NAMALWA (cell line): ENCODE measurements at places on chromosomes 3 and 15.

DNA sequence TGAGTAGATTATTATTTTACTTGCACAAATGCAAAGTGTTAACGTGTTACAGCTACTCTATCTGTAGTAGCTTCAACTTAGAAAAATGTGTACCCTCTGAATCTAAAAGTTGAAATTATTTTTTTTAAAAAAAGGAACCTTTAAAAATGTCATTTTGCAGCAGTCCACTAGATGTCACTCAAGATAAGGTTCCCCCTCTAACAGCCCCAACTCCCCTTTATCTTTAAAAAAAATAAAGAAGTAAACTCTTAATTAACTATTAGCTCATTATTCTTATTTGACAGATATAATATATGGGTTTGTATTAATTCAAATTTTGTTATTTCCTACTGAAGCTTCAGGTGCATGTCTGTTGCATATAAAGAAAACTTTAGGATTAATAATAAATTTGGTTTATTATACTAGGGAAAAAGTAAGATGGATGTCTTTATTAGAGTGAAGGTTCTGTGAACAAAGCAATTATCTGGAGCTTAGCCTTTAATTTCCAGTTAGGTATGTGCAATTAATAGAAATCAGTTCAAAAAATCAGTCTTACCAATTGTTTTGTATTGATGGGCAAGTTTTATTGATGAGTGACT, 288.5 kb downstream of the VGLL3 start:
- DNase-seq: peak; percentile 12

DNA sequence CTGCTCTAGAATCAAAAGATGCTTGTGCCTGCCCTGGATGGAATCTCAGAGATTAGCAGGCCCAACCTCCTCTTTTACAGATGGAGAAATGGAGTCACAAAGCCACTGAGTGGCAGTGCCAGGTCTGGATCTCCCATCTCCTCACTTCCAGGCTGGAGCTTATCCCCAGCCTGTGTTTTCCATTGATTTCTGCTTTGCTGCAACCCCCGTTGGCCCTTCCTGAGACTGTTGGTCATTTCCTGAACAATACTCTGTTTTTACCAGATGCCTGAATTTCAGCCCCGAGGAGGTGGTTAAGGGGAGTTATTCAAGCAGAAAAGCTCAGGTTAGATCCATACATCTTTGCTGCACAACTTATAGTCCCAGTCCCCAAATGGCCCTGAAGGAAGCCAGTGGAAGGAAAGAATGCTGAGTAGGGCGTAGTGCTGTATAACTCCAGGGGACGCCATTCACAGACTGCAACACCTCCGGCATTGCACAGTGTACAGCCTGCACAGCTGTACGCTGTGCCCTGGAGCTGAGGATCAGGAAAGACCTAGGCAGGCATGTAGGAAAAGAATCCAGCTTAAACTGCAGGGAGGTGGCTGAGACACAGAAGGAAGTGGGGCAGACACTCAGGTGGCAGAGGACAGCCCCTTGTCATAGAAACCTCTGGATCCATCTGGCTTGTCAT, 77.5 kb downstream of the RPLP1 start:
- DNase-seq: no peak

DNA sequence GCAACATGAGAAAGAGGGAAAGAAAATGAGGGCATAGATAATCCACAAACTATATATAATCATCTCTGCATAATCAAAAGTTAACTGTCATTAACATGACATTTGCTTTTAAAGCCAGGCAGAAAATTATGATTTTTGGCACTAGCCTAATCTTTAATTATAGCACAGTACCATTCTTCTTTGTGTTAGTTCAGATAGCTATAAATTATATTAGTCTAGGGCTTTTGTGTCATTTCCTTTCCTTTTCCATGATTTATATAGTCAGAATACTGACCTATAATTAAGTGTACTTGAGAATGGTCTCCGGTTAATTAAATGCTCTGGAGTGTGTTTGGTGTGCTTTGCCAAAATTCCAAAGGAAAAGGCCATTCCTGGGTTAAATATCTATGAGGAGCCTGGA, 441.9 kb upstream of the THRB start:
- no peak for DNase-seq

- DNase-seq: no peak
Observed at GRCh38 chr15:96183514-96183850, 147.0 kb upstream of the NR2F2 start.

- DNase-seq: no peak
Observed at GRCh38 chr15:70172124-70172523, 74.4 kb upstream of the TLE3 start.

- peak; percentile 74 for DNase-seq
Observed at GRCh38 chr15:52020221-52021085, 1.4 kb downstream of the MAPK6 start.

GRCh38 chr3:19488939-19489338, 340.6 kb downstream of the KCNH8 start:
- no peak for DNase-seq

DNA sequence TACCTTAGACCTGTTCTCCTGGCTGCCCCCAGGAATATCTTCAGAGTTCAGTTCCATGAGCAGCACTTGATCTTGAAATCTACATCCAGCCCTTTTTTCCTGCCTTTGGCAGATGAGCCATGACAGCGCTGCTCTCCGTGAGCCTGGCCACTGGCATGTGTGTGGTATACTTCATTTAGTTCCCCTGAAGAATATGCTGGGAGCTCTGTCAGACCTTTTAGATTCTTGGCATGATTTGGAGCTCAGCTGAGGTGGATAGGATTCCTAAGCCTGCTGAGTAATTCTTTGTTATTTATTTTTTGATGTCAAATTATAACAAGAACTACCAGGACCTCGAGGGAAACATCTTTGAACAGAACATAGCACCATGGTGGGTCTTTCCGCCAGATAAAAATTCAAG, 121.7 kb downstream of the EDEM1 start:
- DNase-seq: no peak

- DNase-seq: peak; percentile 76
Observed at GRCh38 chr3:39101022-39101689, 6.3 kb downstream of the GORASP1 start.

DNA sequence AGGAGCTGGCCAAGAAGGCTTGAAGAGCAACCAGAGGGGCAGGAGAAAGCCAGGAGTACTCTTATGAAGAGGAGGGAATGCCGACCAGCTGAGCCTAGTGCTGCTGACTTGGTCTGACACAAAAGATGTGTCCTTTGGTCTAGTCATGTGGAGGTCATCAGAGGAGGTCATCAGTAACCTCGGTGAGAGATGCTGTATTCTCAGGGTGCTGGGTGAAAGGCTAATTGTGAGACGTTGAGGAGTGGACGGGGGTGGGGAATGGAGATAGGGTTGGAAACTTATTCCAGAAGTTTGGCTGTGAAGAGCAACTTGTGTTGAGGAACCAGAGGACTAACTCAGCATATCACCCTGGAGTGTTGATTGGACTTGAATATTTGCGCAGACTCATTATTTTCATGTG, 5.5 kb downstream of the CRTC3 start:
- no peak for DNase-seq

DNA sequence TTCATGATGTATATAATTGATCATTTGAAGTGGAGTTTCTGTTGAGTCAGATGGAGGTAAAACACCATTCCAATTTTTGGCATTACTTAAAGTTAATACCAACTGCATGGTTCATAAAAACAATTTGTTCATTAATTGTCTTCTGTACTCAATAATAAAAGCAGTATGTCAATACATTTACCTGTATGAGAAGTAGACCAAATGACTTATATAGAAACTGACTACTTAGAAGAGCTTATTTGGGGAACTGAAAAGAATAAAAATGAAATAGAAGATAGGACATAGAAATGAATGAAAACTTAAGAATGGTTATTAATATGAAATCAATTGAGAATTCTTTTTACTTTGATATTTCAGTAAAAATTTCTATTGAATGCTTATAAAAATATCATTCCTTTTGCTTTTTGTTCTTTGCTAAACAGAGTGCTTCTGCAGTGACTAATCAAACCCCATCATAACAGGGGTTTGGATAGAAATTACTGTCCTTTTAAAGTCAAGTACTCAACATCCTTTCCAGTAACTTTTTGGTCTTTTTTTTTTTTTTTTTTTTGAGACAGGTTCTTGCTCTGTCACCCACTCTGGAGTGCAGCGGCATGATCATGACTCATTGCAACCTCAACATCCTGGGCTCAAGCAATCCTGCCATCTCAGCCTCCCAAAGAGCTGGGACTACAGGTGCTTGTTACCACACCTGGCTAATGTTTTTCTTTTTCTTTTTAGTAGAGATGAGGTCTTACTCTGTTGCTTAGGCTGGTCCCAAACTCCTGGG, 6.5 kb upstream of the CRYBG3 start:
- DNase-seq: no peak

DNA sequence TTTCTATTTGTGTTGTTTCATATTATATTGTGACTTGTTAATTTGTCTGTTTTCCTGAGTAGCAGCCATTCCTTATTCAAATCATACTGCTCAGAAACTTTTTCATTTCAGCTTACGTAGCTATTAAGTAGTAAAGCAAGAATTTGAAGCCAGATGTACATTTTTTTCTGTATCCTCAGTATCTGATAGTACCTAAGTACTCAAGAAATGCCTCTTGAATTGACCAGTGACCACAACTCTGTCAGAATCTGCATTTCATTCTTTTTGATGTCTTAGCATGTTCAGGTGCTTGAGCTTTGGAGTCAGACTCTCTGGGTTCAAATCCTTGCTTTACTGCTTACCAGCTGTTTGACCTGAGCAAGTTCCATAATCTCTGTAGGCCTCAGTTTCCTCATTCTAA, 30.6 kb downstream of the ZFAND6 start:
- no peak for DNase-seq

GRCh38 chr3:45538641-45538986, 55.9 kb upstream of the LIMD1 start:
- no peak for DNase-seq

GRCh38 chr3:63921741-63922482, 9.7 kb upstream of the SCAANT1 start:
- DNase-seq: peak; percentile 54

- DNase-seq: peak; percentile 15
Observed at GRCh38 chr3:46541835-46542234, 24.3 kb downstream of the LRRC2 start.

DNA sequence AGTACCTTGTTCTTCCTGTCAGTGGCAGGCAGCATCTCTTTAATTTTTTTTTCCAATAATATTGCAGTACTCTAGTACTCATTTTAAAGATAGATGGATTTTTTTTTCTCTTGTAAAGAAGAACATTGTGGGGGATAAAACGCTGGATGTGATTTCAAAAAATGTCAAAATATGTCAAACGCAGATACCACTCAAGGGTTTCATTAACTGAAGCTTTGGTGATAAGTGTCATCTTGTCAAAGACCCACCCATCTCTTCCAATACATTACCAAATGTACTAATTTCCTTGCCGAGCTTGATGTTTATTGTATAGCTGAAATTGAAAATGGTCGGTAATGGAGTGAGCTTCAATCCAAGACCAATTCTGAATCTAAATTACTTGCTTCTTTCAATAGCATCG, 332.4 kb upstream of the SOX2 start:
- DNase-seq: no peak

- peak; percentile 59 for DNase-seq
Observed at GRCh38 chr3:185744997-185745843, 79.6 kb downstream of the IGF2BP2 start.

DNA sequence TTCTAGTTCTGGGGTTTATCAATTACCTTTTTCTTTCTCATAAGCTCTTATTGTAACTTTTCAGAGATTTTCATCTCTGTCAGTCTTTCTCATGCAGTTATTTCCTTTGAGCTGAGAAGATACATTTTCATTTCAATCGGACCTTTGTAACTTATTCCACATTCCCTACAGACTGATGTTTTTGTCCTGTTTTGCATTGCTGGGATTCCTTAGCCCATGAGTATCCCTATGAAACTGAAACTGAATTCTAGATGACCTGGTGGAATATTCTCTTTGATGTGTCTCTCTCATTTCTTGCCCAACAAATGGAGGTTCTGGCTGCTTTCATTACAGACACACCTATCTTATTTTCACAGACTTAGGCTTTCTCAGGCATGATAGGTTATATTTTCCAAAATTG, 10.5 kb upstream of the EPHA6 start:
- no peak for DNase-seq

GRCh38 chr3:194306109-194306686, 44.9 kb downstream of the CPN2 start:
- peak; percentile 73 for DNase-seq

- DNase-seq: no peak
Observed at GRCh38 chr3:73746623-73747022, 121.9 kb upstream of the PDZRN3 start.

- DNase-seq: no peak
Observed at GRCh38 chr15:67107014-67107812, 41.8 kb downstream of the SMAD3 start.

GRCh38 chr3:180624714-180625113, 22.8 kb downstream of the TTC14 start:
- no peak for DNase-seq

DNA sequence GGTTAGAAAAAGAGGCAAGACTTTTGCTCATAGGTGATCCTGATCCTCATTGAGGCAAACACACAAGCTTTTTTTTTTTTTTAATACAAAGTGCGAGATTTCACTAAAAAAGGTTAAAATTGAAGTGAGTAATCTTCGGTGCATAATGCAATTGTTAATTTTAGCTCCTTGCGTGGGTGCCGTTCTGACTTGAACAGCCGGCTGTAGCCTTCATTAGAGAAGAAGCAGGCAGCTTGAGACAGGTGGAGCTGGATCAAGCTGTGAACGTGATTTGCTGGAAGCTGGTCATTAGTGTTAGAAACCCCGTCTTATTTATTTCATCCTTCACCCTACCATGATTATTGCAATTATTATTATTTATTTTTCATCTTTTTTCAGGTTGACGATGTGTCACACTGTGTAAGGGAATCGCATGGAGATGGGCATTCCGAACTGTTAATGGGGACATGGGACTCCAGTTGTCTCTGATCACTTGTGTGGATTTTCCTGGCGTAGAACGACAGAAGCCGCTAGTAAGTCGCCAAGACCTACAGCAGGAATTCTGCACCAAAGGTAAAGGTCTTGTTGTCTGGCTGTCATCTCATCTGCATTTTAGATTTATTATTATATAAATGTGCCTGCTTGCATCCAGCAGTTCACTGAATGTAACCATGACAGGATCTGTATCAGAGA, 40.2 kb downstream of the ARPP21 start:
- DNase-seq: no peak

GRCh38 chr3:133979553-133979952, 50.2 kb downstream of the SLCO2A1 start:
- no peak for DNase-seq

DNA sequence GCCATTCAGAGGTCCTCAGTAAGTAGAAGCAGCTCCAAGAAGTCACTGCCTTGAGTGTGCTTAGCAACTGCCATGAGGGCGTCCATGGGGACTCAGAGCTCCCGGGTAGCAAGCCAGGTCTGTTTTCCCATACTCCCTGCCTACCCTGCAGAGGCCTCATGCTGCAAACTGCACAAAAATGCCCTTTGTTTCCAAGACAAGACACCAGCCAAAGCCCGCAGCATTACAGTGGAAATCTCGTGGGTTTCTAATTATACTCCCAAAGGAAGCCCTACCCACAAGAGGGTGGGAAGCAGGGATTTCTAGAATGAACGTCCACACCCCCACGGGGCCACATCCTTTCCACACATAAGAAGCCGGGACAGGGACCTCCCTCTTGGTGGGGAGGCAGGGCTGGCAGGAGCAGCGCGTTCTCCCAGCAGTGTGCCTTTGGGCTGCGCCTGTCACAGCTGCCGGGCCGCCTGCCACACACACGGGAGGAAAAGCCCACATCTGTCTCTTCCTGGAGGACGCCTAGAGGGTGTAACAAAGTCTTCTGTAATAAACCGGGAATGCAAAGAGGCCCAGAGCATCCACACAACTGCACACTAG, 31.1 kb downstream of the FAM174B start:
- no peak for DNase-seq
